ENCODE measurements at places on chromosomes 1 and 21. TPM values are rescaled to one million over a fixed set of nuclear protein-coding genes. Genes with fewer than 3 reads are reported as not detected.

The HSD11B1 gene
- total RNA-seq, result not detected

The LCE2B gene
- total RNA-seq, result not detected

The NOC2L gene
- total RNA-seq, result 52.7 TPM

The RBP7 gene
- total RNA-seq, result not detected

The F3 gene
- total RNA-seq, result 25.6 TPM

The SLC44A5 gene
- 266 TPM for total RNA-seq

The RASAL2 gene
- total RNA-seq, result 41.8 TPM

The EXO1 gene
- total RNA-seq, result 3.4 TPM

The ARTN gene
- total RNA-seq, result 0.62 TPM

The CAPZA1 gene
- total RNA-seq, result 83.3 TPM

The PGLYRP4 gene
- total RNA-seq, result not detected

The TTC24 gene
- not detected for total RNA-seq

The TSPAN1 gene
- total RNA-seq, result 0.31 TPM

The TMEM82 gene
- not detected for total RNA-seq

The IL24 gene
- not detected for total RNA-seq

The VSIG8 gene
- not detected for total RNA-seq

The ASPM gene
- 8.9 TPM for total RNA-seq

The CELA2A gene
- total RNA-seq, result not detected

The TEKT2 gene
- total RNA-seq, result 9.2 TPM

The MT1HL1 gene
- total RNA-seq, result not detected

The FCRL1 gene
- total RNA-seq, result 0.16 TPM

The SGIP1 gene
- total RNA-seq, result 77.4 TPM

The EPHB2 gene
- 34.9 TPM for total RNA-seq

The TPTE gene
- total RNA-seq, result not detected

The ETNK2 gene
- 28.1 TPM for total RNA-seq

The RGS16 gene
- total RNA-seq, result 1.6 TPM

The HSD3B2 gene
- total RNA-seq, result not detected

The FCER1A gene
- 0.47 TPM for total RNA-seq

The TMEM63A gene
- total RNA-seq, result 1.1 TPM

The TTLL7 gene
- 215 TPM for total RNA-seq

The JAM2 gene
- 22.3 TPM for total RNA-seq

The SPATA45 gene
- not detected for total RNA-seq

The MSH4 gene
- total RNA-seq, result 1.6 TPM

The DYNLT5 gene
- 3.6 TPM for total RNA-seq

The IL19 gene
- total RNA-seq, result not detected
